H7 (cell line): ENCODE measurements at places on chromosomes 3 and 15. TPM values are rescaled to one million over a fixed set of nuclear protein-coding genes. Genes with fewer than 3 reads are reported as not detected.

The SLC27A2 gene
- 1.1 and 1.6 TPM in 2 replicates for total RNA-seq

DNA sequence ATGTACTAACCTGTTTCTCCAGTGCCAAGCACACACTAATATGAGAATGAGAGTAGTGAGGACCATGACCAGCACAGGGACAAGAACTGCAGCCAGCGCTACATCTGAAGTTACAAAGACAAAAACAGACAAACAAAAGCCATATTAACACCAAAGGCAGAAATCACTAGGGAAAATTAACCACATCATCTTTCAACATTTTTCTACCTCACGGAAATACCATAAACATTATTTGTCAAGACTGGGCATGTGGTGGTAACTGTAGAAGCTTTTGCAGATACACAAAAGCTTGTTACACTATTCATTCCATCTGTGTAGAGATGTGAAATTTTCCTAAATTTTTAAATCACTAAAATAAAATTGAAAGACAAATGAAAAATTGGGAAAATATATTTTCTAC lies 44.9 kb downstream of the ST3GAL6 start:
- DNase-seq = no peak

DNA sequence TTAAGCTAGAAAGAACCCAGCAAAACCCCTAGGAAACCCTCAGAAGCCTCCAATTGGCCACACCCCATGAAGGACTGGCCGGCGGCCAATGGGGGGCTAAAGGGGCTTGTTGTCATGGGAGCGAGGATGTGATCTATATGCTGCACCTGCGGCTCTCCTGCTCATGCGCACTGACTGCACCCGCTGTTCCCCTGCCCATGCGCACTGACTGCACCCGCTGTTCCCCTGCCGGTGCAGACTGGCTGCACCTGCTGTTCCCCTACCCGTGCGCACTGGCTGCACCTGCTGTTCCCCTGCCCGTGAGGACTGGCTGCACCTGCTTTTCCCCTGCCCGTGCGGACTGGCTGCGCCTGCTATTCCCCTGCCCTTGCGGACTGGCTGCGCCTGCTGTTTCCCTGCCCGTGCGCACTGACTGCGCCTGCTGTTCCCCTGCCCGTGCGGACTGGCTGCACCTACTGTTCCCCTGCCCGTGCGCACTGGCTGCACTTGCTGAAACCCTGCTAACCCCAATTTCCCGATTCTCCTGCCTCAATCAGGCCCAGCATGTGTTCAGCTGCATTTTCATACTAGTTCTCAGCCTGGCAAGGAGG lies 16.8 kb upstream of the MCCC1 start:
- peak; percentile 92 for DNase-seq

- DNase-seq = no peak
Observed at GRCh38 chr3:56987238-56987895, 73.1 kb upstream of the SPATA12 start.

The XCR1 gene
- total RNA-seq = not detected in 2 replicates

DNA sequence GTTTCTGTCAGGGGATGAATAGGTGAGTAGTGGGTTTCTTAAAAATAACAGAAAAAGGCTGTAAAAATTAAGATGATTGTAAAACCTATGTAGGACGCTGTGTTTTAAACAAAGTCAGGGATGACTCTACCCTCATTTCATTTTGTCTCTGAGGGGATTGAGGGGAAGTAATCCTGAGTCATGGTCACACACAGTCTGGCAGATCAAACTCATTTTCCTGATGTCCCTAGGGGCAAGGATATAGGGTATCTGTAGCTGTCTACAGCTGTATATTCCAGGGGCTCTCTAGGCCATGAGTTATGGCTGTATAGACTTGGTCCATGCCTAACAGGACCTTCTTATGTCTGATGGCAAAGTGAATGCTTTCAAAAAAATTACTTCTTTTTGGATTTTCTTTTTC lies 421.1 kb downstream of the PDCD6IP start:
- DNase-seq = no peak

- no peak for DNase-seq
Observed at GRCh38 chr15:63422891-63423590, 41.4 kb upstream of the CA12 start.

DNA sequence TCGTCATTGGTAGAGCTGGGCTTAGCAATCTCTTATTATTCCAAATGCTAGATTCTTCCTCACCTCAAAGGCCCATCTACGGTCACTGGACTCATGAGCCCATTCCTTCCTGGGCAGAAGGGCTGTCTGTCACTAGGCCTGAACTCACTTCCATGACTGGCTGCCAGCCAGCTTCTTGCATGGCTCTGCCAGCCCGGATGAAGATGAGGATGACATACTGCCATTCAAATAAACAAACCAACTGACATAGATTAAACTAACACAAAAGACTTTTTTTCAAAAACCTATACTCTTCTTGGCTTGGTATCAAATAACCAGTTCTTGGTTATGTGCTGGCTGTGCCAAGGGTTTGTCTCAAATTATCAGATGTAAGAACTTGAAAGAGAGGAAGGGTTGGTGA lies 23.8 kb downstream of the ISL2 start:
- no peak for DNase-seq

DNA sequence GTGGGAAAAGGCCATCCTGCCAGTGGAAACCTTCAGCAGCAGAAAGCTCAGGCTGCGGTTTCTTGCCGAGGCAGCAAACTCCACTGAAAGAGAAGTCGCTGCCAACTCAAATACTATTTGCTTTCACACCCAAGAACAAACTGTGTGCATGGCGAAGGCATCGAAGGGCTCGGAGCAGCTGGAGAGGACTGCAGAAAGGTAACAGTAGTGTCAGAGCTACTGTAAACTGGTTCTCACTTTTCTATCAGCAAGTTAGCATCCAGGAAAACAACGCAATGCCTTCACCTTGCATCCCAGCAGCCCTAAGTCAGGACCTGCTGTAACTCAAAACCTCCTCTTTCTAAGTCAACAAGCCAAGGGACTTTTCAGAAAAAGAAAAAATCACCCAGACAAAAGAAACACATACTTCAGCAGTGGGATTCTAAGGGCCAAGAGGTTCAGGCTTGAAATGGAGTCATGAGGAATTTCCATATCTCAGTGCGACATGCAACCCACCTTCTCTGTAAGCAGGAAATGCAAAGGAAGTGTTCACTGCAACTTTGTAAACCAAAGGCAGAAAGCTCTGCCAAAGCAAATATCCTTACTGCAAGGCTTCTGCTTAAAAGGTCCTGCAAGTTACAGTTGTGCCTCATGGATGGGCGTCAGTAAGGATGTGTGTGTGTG lies 193.5 kb downstream of the FOXP1 start:
- no peak for DNase-seq

DNA sequence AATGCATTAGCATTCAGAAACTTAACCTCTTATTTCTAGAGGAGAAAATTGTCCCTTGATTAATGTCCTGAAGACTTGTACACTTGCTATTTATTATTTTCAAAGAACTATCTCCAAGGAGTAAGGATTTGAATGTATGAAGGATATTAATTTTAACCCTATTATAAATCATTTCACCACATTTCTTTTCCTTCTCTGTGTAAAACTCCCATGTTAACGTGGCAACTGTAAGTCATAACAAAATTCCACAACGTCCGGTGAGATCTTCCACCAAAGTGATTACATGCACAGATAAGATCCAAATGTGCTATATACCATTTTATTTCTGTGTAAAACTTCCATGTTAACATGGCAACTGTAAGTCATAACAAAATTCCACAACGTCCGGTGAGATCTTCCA lies 229.1 kb upstream of the ARHGEF26 start:
- no peak for DNase-seq

- DNase-seq = no peak
Observed at GRCh38 chr3:196585044-196585757, 16.7 kb downstream of the FBXO45 start.

GRCh38 chr3:107110596-107111305 lies 266.5 kb upstream of the CCDC54 start:
- DNase-seq = no peak

The GOLGA6L6 gene
- not detected in 2 replicates for total RNA-seq

The ACTRT3 gene
- total RNA-seq = 3.2 and 3.3 TPM in 2 replicates

The MUSTN1 gene
- total RNA-seq = 0.63 and 0.97 TPM in 2 replicates

GRCh38 chr3:136503056-136503455 lies 249.1 kb downstream of the STAG1 start:
- no peak for DNase-seq

The NDUFB5 gene
- 138 and 172 TPM in 2 replicates for total RNA-seq

- no peak for DNase-seq
Observed at GRCh38 chr15:36275656-36276055, 303.8 kb upstream of the CDIN1 start.

The GOLGA8S gene
- not detected in 2 replicates for total RNA-seq

The MEIS2 gene
- 0.67 and 1.8 TPM in 2 replicates for total RNA-seq

DNA sequence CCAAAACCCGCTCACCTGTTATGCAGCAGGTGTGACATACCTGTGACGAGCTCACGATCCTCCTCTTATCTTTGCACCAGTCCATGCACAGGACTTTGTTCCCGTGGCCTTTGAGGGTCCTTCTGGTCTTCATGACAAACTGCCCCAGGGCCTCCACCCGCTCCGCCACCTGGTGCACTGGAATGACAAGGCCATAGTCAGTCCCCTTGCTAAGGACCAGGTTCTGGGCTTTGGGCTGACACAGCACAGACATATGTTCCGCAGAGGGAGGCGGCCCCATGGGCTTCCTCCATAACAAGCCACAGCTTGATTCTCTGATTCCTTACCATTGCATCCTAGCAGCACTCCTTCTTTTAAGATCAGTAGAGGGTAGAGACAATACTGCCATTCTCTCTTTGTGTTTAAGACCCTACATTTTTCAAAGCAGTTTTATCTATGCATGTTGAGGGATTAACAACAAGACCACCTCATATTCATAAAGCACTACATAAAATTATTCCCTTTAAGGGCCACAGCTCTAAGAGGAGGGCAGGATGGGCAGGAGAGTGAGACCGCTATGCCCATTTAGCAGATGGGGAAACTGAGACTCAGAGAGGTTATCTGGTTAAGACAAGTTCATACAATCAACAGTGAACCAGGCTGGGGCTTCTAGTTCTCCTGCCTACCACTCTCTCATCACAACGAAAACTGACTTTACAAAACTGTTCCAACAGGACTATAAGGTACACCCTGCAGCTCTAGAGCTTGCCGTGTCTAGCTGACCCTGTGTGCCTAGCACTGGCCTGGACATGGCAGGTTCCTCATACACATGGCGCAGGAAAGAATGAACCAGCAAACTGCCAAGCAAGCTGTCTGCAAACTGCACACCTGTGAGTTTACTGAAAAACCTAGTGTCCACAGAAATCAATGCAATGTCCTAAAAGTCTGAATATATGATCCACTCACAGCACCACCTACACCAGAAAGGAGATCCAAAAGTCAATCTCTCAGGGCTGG lies 37.0 kb downstream of the GNB5 start:
- DNase-seq = no peak

The ARL14 gene
- total RNA-seq = 0.07 TPM in 1 of 2 replicates, not detected in the other

DNA sequence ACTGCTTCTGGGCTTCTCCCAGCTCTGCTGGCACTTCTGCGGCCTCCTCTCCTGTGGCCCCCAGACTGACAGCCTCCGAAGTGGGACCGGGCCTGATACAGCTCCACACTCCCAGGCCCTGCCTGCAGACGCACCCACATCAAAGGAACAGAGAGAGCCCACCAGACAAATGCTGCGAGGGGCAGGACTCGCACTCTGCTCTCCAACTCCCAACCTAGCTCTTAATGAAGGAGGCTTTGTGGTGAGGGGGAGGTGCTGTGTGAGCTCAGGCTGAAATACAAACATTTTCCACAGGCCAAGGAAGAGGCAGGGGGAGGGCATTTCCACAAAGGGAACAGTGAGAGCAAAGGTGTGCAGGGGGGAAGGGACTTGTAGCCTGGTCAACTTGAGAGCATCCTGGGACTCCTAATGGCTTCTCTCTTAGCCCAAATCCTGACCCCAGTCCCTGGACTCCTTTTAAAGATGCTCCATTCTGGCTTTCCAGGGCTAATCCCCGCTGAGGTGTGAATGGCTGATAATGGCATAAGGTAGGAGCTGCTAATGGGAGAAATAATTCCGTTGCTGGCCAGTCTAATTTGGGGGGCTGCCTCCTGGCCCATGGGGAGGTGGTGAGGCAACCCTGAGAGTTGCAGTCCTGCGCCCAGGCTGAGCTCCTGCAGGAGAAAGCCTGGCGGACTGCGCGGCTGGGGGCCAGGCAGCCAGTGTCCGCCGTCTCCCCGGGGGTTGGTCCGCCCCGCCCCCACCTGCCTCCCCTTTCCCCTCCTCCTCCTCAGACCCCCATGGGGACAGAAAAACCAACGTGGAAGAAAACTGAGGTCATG lies 9.6 kb downstream of the LINGO1 start:
- DNase-seq = peak; percentile 91

DNA sequence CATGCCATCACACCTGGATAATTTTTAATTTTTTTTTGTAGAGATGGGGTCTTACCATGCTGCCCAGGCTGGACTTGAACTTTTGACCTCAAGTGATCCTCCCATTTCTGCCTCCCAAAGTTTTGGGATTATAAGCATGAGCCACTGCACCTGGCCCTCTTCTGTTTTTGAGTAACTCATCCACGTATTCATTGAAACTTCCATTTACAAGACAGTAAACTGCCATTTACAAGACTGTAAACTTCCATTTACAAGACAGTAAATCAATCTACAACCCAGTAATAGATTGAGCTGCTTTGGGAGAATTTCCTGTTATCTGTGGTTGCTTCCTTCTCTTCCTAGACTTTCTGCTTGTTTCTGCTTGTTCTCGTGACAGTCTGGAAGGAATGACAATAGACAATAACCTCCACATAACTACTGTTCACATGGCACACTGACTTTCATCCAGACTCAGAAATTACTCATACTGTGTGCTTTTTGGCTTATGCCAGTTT lies 114.7 kb upstream of the CCNL1 start:
- no peak for DNase-seq

DNA sequence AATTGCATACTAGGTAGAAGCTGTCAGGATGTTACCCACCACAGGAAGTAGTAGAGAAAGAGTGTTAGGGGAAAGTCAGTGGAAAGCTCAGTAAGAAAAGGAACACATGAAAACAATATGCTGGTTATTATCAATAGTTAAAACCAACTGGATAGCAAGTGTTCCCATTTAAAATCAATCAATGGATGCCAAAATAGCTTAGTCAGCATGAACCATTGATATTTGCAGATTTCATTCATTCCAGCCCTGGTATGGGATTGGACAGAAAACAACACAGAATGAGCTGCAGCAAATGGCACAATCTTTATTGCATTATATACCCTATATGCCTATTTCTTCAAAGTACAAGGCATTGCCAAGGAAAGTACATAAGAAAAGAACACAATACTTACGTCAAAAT lies 293.7 kb downstream of the EPHA6 start:
- no peak for DNase-seq

The PLA2G4D gene
- 0.11 and 0.17 TPM in 2 replicates for total RNA-seq

DNA sequence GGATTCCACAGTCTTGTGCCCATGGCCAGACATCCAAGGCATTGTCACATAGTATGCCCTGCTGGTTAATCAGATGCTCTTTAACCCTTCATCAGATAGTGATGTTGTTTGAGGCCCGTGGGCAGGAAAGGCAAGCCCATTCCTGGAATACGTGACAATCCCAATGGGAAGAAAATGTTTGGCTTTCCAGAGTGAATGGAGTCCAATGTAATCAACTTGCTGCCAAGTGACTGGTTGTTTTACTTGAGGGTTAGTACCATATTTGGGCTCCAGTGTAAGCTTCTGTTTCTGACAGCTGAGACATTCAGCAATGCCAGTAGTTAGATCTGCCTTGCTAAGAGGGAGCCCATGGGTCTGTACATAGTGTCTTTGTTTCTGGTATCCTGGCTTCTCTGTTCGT lies 31.3 kb downstream of the RPL39L start:
- no peak for DNase-seq

The TRMT10C gene
- 47.3 and 52.0 TPM in 2 replicates for total RNA-seq

GRCh38 chr3:10945683-10946287 lies 46.8 kb upstream of the SLC6A1 start:
- peak; percentile 95 for DNase-seq

- DNase-seq = no peak
Observed at GRCh38 chr3:176796371-176796770, 400.9 kb downstream of the TBL1XR1 start.
